ENCODE measurements at places on chromosomes 5 and 9. TPM values are rescaled to one million over a fixed set of nuclear protein-coding genes. Genes with fewer than 3 reads are reported as not detected.

DNA sequence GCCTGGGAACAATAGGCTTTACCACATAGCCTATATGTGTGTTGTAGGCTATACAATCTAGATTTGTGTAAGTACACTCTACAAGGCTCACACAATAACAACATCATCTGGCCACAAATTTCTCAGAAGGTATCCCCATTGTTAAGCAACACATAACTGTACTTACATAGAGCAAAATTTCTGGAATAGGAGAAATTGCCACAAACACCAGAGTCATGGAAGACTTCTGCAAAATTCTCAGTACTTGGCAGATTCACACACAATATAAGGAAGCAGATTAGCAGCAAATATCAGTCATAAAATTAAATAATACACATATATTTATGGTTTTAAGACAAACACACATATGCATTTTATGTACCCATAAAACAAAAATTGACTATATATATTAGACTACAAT, 16.4 kb downstream of the GNAQ start:
- no peaks in the 10 kb centered on the region for H3K27me3 ChIP-seq
- no peaks in the 10 kb centered on the region for H3K36me3 ChIP-seq
- H3K4me1 ChIP-seq, result peaks cover 2% of the 10 kb centered on the region
- no peak for DNase-seq
- no peak overlapping the region for H3K4me3 ChIP-seq
- no peak overlapping the region for H3K27ac ChIP-seq

- no peaks in the 10 kb centered on the region for H3K36me3 ChIP-seq
- no peak overlapping the region for H3K4me3 ChIP-seq
- DNase-seq, result peak; percentile 75
Measured at GRCh38 chr9:14889451-14889850, 20.8 kb downstream of the FREM1 start.

DNA sequence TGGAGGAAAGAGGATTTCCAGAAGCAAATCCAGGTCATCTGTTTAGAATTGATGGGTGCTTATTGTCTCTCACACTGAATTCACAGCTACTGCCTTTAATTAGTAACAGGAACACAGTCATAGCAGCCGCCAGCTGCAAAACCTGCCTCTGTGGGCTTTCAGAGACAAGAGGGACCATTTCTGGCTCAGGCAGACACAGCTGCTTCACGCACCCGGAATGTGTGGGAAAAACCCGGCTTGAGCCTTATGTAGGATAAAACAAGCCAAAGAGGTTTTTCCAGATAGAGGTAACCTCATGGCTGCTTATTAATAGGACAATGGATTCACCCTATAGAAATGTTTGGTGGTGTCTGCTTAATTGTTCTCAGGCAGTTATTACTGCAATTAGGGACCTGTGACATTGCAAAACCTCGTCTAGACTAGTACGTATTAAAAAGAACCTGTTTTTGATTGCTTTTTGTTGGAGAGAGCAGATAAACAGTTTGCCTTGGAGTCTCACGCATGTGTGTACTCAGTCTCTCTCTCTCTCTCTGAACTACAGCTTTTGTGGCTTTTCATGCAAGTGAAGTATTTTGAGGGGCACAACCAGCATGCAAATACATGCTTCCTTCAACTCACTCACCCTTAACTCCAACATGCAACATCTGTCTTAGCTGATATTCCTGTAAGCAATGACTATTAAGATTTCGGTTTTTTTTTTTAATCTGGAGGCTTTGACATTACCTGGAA, 302.7 kb downstream of the PLK2 start:
- peak overlapping the region; percentile 66 for H3K27ac ChIP-seq
- H3K4me3 ChIP-seq, result no peak overlapping the region
- peaks cover 9% of the 10 kb centered on the region for H3K4me1 ChIP-seq
- DNase-seq, result peak; percentile 93
- H3K36me3 ChIP-seq, result no peaks in the 10 kb centered on the region

DNA sequence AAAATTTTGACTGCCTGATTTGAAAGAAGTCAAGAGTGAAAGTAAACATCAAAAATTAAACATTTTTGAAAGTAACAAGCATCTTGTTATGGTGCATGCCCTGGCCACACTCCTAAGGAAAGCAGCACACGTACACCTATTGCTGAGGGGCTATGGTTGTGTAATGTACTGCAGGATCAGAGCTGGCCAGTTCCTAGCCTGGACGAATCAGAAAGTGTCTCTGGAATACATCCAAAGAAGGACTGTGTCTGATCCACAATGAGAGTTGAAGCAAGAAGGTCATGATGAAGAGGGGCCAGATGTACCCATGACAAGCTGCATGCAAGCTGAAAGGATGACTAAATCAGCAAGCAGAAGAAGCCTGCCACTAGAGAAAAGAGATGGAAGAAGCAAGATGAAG, 618.2 kb downstream of the TLE1 start:
- H3K4me1 ChIP-seq, result no peaks in the 10 kb centered on the region
- H3K36me3 ChIP-seq, result no peaks in the 10 kb centered on the region
- no peak for DNase-seq
- no peak overlapping the region for H3K4me3 ChIP-seq

- H3K27ac ChIP-seq, result no peak overlapping the region
- H3K36me3 ChIP-seq, result no peaks in the 10 kb centered on the region
- peaks cover 39% of the 10 kb centered on the region for H3K27me3 ChIP-seq
- H3K4me3 ChIP-seq, result no peak overlapping the region
Measured at GRCh38 chr5:1643651-1644392, 120.1 kb upstream of the LPCAT1 start.

DNA sequence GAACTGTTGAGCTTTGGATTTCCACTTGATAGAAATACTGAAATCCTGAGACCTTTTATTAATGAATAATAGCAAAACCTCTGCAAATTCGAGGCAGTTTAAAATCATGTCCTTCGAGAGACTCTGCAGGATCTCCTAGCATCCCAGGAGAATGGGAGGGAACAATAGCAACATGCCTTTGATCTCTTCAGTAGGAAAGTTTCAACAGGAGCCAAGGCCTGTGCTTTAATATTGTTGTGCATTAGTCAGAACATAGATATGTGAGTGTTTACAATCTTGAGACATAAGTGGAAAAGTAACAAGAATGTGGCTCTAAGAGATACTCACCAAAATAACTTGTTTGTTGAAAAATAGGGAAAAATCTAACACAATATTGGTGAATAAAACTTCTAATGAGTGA, 83.3 kb upstream of the LHFPL2 start:
- DNase-seq, result peak; percentile 74
- H3K27me3 ChIP-seq, result no peaks in the 10 kb centered on the region
- H3K36me3 ChIP-seq, result no peaks in the 10 kb centered on the region

GRCh38 chr5:133754575-133755169, 142.3 kb upstream of the FSTL4 start:
- DNase-seq, result peak; percentile 5
- H3K27ac ChIP-seq, result no peak overlapping the region
- H3K36me3 ChIP-seq, result no peaks in the 10 kb centered on the region
- no peak overlapping the region for H3K4me3 ChIP-seq

DNA sequence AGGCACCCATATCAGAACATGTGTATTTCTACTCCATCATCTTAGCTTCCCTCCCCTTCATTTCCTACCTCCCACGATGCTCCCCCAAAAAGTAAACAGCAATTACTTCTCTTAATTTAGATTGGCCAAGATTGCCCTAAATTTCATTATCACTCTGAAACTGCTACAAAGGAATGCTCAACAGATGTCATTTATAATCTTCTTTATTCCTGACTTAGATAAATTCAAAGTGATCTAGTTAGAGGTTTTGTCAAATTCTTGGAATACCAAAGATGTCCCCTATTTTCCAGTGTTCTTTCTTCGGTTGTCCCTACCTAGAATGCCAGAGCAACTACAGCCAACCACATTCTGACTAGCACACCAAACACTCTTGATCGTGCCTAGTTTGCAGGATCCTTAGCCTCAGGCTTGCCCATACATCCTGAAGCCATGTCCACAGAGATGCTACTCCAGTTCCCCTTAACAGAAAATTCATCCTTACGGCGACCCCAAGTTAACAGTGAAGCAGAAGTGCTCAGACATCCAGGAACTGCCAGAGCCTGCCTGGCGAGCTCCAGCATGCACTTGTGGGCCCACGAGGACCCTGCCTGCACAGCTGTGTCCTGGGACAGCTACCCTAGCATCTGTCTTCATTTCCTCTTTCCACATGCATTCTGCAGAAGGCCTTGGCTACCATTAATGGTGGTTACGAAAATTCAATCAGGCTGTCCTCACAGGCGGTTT, 31.6 kb downstream of the DAP start:
- DNase-seq, result peak; percentile 26
- no peak overlapping the region for H3K27ac ChIP-seq
- no peaks in the 10 kb centered on the region for H3K27me3 ChIP-seq
- no peak overlapping the region for H3K4me3 ChIP-seq
- H3K4me1 ChIP-seq, result no peaks in the 10 kb centered on the region
- H3K36me3 ChIP-seq, result peaks cover 35% of the 10 kb centered on the region

GRCh38 chr5:156155598-156155997, 171.4 kb upstream of the SGCD start:
- no peaks in the 10 kb centered on the region for H3K4me1 ChIP-seq
- H3K27ac ChIP-seq, result no peak overlapping the region
- no peak for DNase-seq

DNA sequence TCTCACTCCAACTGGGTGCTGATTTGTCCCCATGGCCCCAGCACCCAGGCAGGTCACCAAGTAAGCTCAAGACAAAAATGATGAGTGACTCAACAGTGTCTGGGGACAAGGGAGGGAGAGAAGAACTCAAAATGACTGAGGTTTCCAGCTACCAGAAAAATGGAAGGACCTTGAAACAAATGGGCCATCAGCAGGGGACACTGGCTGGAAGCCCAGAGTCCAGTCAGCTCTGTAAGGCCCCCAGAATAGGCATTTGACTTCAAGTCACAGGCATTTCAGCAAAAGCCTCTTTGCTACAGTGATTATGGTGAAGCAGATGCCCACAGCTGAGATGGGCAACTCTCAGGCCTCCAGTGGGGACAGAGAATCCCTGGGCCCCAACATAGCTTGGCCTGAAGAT, 139.0 kb upstream of the GABRP start:
- H3K27ac ChIP-seq, result no peak overlapping the region
- H3K4me1 ChIP-seq, result no peaks in the 10 kb centered on the region
- DNase-seq, result no peak
- H3K36me3 ChIP-seq, result no peaks in the 10 kb centered on the region
- no peak overlapping the region for H3K4me3 ChIP-seq

Gene HMGCR
- 14.0 TPM for total RNA-seq

Gene AGXT2
- 0.04 TPM for total RNA-seq

Gene IFNA21
- total RNA-seq, result not detected

Gene MAMDC2
- total RNA-seq, result 9.0 TPM

Gene LCN9
- not detected for total RNA-seq

Gene ZNF483
- total RNA-seq, result 3.1 TPM

Gene PCDHGA5
- total RNA-seq, result 2.3 TPM

Gene GRXCR2
- not detected for total RNA-seq

Gene GPR150
- total RNA-seq, result 0.09 TPM

Gene NR6A1
- total RNA-seq, result 0.58 TPM

Gene ADAMTS16
- 4.3 TPM for total RNA-seq

Gene SHOC1
- not detected for total RNA-seq
